ENCODE measurements at places on chromosomes 11 and 22. TPM values are rescaled to one million over a fixed set of nuclear protein-coding genes. Genes with fewer than 3 reads are reported as not detected.
A peak's percentile ranks its signal among the peaks of the same experiment; 100 is the strongest.

DNA sequence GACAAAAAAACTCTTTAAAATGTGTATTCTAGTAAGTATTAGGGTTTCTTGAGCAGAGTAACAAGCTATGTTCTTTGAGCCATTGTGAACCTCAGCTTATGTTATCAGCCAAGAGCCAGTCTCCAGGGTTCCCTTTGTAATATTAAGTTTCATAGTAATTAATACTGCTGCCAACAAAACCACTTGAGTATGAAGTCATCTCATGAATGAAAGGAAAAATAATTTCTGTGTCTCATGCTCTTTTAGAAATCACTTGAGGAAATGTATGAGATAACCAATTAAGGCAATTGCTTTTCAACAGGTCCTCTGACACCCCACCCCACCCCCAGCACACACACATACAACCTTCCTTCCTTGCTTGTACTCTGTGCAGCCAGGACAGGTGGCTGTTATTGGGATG lies 59.9 kb downstream of the BBOX1 start:
- H3K27ac ChIP-seq: no peak overlapping the region
- no peak overlapping the region for H3K4me3 ChIP-seq
- no peak for DNase-seq
- no peaks in the 10 kb centered on the region for H3K36me3 ChIP-seq
- H3K4me1 ChIP-seq: no peaks in the 10 kb centered on the region

NXPE4 gene
- not detected for polyA plus RNA-seq

- no peaks in the 10 kb centered on the region for H3K4me1 ChIP-seq
- no peak for DNase-seq
- H3K4me3 ChIP-seq: no peak overlapping the region
- H3K36me3 ChIP-seq: no peaks in the 10 kb centered on the region
- H3K27ac ChIP-seq: no peak overlapping the region
- no peaks in the 10 kb centered on the region for H3K27me3 ChIP-seq
Observed at GRCh38 chr11:2576111-2576510, 123.7 kb downstream of the KCNQ1OT1 start.

GRCh38 chr22:40491990-40492631 lies 121.7 kb downstream of the SGSM3 start:
- no peak for DNase-seq
- H3K27me3 ChIP-seq: no peaks in the 10 kb centered on the region
- H3K4me1 ChIP-seq: peaks cover 29% of the 10 kb centered on the region

- no peak overlapping the region for H3K4me3 ChIP-seq
- H3K36me3 ChIP-seq: no peaks in the 10 kb centered on the region
- no peak overlapping the region for H3K27ac ChIP-seq
Observed at GRCh38 chr22:49507607-49508292, 319.9 kb downstream of the BRD1 start.

DNA sequence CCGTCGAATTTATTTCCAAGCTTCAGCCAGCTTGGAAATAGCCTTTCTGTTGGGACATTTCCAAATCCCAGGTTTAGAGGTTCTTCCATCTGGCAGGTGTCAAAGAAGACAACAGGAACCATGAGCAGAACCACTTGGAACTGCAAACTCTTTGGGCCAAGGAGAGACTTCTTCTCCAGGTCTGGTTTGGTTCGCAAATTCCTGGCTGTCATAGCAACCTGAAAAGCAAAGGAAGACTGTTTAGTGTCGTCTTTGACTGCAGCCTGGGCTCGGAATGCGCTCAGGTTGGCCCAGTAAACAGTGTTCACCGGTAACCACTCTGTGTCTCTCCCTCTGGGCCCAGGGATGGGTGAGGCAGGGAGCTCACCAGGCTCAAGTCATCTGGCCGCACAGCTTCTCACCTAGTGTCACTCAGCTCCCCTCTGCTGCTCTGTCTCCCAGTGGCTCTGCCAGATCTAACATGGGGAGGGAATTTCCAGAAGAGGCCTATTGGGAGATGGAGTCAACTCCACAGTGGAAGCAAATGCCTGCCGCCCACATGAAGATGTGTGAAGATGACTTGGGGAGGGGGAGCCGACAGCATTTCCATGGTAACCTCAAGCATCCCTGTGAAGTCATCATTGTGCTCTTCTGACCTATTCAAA lies 11.9 kb upstream of the CLMP start:
- no peaks in the 10 kb centered on the region for H3K36me3 ChIP-seq
- H3K4me1 ChIP-seq: peaks cover 16% of the 10 kb centered on the region
- no peaks in the 10 kb centered on the region for H3K27me3 ChIP-seq
- DNase-seq: no peak
- H3K27ac ChIP-seq: no peak overlapping the region
- no peak overlapping the region for H3K4me3 ChIP-seq

GRCh38 chr22:16801088-16801487 lies 24.1 kb downstream of the XKR3 start:
- H3K4me3 ChIP-seq: no peak overlapping the region
- H3K27ac ChIP-seq: no peak overlapping the region

- no peak overlapping the region for H3K4me3 ChIP-seq
- peaks cover 24% of the 10 kb centered on the region for H3K4me1 ChIP-seq
- peaks cover 21% of the 10 kb centered on the region for H3K36me3 ChIP-seq
- no peak for DNase-seq
- H3K27ac ChIP-seq: no peak overlapping the region
- no peaks in the 10 kb centered on the region for H3K27me3 ChIP-seq
Observed at GRCh38 chr11:65609665-65610064, 4.4 kb downstream of the MAP3K11 start.

- H3K27ac ChIP-seq: no peak overlapping the region
- peaks cover 13% of the 10 kb centered on the region for H3K27me3 ChIP-seq
- H3K4me1 ChIP-seq: peaks cover 3% of the 10 kb centered on the region
- no peaks in the 10 kb centered on the region for H3K36me3 ChIP-seq
- no peak overlapping the region for H3K4me3 ChIP-seq
Observed at GRCh38 chr11:119478711-119479285, 55.8 kb upstream of the THY1 start.

DNA sequence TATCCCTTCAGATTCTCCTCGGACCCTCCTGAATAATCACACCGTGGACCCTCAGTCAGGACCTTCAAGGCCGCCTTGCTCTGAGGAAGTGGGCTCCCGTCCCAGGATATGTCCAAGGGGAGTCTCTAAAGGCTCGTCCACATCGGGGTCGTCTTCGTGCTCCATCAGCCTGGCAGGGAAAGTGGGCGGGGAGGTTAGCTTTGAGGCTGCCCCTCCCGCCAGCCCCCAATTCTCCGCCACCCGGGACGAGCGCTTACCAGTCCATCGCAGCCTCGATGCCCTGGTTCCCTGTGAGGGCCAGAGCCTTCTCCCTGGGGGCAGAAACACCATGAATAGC lies 472 bp downstream of the UBXN1 start:
- H3K27ac ChIP-seq: peak overlapping the region; percentile 91
- H3K4me1 ChIP-seq: peaks cover 16% of the 10 kb centered on the region
- H3K27me3 ChIP-seq: no peaks in the 10 kb centered on the region
- no peak for DNase-seq

- H3K36me3 ChIP-seq: no peaks in the 10 kb centered on the region
- no peaks in the 10 kb centered on the region for H3K27me3 ChIP-seq
- DNase-seq: no peak
- no peak overlapping the region for H3K4me3 ChIP-seq
Observed at GRCh38 chr11:17760102-17761029, 25.8 kb downstream of the KCNC1 start.

DNA sequence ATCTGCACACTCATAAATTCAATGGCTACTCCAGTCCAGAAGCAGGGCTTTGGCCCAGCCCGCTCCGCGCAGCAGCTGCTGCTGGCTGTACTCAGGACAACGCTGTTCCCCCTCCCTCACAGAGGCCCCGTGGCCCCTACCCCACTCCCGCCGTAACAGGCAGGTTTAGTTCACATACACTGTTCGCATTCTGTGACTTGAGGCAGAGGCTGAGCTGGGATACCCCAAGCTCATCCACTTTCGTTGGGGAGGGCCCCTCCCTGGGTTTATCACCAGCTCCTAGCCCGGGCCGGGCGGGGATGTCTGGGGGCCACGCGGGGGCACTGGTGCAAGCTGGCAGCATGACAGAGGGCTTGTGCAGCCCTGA lies 52.4 kb downstream of the SYT13 start:
- DNase-seq: no peak
- no peaks in the 10 kb centered on the region for H3K36me3 ChIP-seq
- H3K27me3 ChIP-seq: no peaks in the 10 kb centered on the region

DNA sequence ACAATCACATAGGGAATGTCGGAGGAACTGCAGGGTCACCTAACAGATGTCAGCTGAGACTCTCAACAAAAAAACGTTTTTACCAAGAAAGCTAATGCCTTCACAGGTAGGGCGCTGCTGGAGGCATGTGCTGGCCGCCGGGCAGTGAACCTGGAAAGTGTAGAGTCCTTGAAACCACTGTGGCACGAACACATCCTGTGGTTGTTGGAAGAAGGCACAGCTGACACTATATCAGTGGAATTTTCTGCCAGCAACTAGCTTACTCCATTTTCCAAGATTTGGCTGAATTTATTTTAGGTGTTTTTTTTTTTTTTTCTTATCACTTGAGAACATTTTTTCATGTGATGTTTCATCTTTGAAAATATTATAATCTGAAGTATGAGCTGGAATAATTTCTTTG lies 14.2 kb downstream of the TRMU start:
- no peak for DNase-seq
- H3K36me3 ChIP-seq: peaks cover 60% of the 10 kb centered on the region
- peaks cover 12% of the 10 kb centered on the region for H3K4me1 ChIP-seq
- no peak overlapping the region for H3K4me3 ChIP-seq

GRCh38 chr22:23898006-23898974 lies 4.1 kb downstream of the MIF start:
- peaks cover 22% of the 10 kb centered on the region for H3K4me1 ChIP-seq
- peaks cover 23% of the 10 kb centered on the region for H3K36me3 ChIP-seq
- no peaks in the 10 kb centered on the region for H3K27me3 ChIP-seq
- DNase-seq: no peak

DNA sequence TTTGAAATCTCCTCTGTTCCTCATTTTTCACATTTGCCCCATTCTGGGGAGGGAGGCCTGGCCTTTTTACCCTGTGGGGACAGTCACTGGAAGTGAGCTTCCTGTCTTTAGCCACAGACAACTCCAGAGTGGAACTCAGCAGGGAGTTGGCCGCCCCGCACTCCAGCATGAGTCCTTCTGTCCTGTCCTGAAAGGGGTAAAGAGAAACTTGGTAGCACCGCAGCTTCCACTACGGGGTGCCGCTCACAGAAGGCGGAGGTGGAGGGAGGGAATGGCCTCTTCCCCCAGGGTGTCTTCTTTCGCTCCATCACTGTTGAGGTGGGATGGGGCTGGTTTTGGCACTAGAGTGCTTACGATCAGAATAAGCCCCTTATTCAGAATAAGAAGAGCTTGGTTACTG lies 132.2 kb downstream of the ST3GAL4 start:
- no peaks in the 10 kb centered on the region for H3K36me3 ChIP-seq
- no peak overlapping the region for H3K4me3 ChIP-seq
- H3K27me3 ChIP-seq: no peaks in the 10 kb centered on the region
- DNase-seq: no peak
- H3K4me1 ChIP-seq: no peaks in the 10 kb centered on the region
- H3K27ac ChIP-seq: no peak overlapping the region

DNA sequence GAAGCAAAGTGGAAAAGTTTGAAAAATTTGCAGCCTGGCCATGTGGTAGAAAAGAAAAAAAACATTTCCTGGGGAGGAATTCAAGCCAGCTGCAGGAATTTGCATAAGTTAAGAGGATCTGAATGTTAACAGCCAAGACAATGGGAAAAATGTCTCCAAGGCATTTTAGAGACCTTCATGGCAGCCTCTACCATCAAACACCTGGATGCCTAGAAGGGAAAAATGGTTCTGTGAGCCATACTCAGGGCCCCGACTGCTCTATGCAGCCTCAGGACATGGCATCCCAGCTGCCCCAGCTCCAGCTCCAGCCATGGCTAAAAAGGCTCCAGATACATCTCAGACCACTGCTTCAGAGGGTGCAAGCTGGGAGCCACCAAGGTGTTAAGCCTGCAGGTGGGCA lies 149.1 kb upstream of the SOX6 start:
- H3K4me1 ChIP-seq: peaks cover 2% of the 10 kb centered on the region
- no peaks in the 10 kb centered on the region for H3K27me3 ChIP-seq
- H3K36me3 ChIP-seq: no peaks in the 10 kb centered on the region
- H3K4me3 ChIP-seq: no peak overlapping the region
- DNase-seq: no peak

DNA sequence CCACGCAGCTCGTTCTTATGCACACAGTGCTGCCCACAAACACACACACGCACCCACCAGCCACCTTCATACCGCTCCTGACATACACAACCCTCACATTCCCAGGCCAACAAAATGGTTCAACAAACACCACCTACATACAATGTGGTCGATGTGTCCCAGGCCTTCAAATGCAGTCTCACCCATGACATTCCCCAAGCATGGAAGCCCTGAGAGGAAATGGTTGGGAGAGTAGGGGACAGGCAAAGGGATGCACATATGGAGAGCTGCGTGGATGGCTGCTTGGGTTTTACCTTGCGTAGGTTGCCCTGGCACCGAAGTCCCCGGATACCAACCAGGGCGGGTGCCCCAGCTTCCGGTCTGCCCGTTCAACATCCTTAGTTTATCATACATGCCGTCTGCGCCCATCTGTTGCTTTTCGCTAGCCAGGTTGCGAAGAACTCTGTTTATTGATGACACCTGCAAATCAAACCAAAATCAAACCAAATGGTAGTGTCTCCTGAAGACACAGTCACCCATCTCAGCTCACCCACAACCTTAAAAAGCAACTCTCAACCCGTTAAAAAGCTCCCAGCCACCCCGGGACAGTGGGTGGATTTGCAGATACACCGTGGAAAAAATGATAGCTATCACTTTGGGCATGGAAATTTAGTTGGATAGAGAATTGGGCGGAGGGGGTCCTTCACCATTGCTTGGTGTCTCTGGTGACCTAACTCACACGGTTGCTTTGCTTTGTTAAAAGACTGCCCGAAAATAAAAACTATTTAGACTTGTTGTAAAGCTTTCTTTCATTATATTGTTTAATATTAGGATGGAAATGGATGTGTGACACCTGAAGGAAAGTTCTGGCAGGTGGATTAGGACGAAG lies 10.5 kb downstream of the PAX6 start:
- no peaks in the 10 kb centered on the region for H3K36me3 ChIP-seq
- H3K27ac ChIP-seq: no peak overlapping the region
- H3K4me1 ChIP-seq: peaks cover 4% of the 10 kb centered on the region
- H3K4me3 ChIP-seq: no peak overlapping the region
- no peak for DNase-seq

DNA sequence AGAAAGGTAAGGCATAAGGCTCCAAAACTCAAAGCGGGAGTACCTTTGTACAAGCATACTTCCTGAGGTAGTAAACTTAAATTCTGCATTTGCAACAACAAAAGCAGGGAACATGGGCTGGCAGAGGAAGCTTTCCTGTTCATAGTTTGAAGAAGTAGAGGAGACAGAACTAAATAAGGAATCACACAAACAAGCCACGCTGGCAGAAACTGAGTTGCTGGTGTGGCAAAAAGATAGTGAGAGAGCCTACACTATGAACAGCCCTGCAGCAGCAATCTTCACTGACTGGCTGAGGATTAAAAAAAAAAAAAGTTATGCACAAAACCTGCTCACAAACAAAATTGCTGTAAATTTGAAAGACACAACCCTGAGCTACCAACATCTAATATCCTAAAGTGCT lies 46.5 kb downstream of the FCHSD2 start:
- no peaks in the 10 kb centered on the region for H3K4me1 ChIP-seq
- no peak for DNase-seq
- no peak overlapping the region for H3K27ac ChIP-seq
- H3K27me3 ChIP-seq: no peaks in the 10 kb centered on the region
